ENCODE measurements at places on chromosomes 3 and 15. TPM values are rescaled to one million over a fixed set of nuclear protein-coding genes. Genes with fewer than 3 reads are reported as not detected.

Gene CHRNA7
- 0.04 TPM for polyA plus RNA-seq

Gene GOLGA8A
- polyA plus RNA-seq: 6.4 TPM

Gene TOPAZ1
- polyA plus RNA-seq: not detected

Gene SPRED1
- 15.1 TPM for polyA plus RNA-seq

Gene CIB2
- polyA plus RNA-seq: 2.7 TPM

Gene P2RY1
- 0.04 TPM for polyA plus RNA-seq

Gene CHRM5
- polyA plus RNA-seq: 0.07 TPM

Gene THRB
- 0.02 TPM for polyA plus RNA-seq

DNA sequence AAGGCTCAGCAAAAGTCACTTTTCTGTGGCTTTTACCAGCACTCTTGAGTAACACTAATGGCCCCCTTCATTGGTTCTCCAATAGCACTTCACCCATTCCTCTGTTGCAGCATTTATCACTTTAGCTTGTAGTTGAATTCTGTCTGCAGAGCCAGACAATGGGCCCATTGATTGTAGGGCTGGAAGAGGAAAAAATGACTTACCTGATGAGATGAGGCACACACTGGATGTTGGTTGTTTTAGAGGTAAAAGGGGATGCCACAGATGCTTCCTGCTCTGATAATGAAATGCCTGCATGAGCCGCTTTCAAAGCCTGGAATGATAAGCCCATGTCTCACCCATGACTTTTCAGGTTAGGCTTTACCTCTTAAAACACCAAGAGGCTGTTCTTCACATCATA lies 64.3 kb downstream of the PLAAT1 start:
- no peak for DNase-seq

DNA sequence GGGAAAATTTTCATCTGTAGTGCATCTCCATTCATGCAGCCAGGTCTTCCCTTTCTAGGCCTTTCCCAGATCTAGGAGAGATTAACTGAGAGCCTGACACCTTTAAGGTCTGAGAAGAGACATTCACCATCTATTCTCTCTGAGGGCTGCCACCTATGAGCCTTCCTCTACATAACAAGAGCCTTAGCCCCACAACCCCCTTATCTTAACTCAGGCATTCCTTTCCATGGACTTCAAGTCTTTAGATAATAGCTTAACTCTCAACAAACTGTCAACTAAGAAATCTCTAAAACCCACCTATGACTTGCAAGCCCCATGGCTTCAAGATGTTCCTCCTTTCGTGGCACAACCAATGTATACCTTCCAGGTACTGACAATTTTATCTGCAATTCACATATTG lies 121.0 kb downstream of the GABRB3 start:
- DNase-seq: no peak

DNA sequence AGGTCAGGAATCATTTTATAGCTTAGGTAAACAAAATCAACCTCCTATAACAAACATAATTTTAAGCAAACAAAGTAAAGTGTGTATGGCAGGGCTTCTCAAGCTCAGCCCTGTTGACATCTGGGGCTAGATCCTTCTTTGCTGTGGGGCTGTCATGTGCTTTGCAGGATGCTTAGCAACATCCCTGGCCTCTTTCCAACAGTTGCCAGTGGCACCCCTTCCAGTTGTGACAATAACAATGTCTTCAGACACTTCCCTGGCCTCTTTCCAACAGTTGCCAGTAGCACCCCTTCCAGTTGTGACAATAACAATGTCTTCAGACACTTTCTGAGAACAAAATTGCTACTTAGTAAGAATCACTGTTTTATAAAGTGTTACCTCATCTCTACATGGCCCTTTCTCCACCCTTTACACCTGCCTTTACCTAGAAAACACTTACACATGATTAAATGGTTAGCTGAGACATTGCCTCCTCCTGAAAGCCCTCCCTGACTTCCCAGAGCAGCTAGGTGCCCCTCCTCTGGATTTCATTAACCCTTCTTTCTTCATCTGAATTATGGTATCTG lies 194.0 kb upstream of the LMCD1 start:
- DNase-seq: no peak

DNA sequence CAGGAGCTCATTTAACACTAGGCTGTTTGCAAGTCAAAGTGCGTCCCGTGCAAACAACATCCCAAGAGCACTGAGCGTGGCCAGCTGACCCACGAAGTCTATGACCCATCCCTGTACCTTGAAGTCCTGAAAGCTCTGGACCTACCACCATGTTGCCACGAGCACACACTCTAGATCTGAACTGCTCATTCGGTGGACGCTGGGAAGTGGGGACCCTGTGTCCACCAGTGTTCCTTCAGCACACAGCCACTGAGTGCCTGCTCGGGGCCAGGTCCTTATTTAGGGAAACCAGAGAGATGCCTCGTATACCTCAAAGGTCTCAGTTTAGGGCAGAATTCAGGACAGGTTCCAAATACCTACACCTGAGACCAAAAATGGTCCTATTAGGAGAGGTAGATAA lies 236.9 kb downstream of the XXYLT1 start:
- DNase-seq: no peak

- DNase-seq: no peak
These were observed 636.0 kb upstream of the LMCD1 start for GRCh38 chr3:7865611-7866010.

GRCh38 chr15:67824197-67824968 lies 926 bp upstream of the SKOR1 start:
- DNase-seq: no peak

DNA sequence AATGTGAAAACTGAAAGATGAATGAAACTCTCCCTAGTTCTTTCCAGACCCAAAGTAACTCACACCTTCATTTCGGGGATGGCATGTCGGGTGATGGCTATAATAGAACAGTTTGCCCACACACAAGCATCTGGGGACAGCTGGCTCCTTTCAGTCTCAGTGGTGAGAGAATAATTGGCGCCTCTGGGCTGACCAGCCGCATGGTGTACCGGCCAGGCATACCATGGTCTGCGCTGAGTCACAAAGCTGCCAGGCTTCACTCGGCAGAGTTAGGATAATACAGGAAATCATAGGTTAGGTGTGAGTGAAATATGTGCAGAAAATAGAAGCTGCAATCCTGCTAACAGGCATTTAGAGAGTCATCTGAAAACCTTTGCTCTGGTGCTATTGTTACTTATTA lies 80.4 kb upstream of the IGF1R start:
- DNase-seq: no peak

DNA sequence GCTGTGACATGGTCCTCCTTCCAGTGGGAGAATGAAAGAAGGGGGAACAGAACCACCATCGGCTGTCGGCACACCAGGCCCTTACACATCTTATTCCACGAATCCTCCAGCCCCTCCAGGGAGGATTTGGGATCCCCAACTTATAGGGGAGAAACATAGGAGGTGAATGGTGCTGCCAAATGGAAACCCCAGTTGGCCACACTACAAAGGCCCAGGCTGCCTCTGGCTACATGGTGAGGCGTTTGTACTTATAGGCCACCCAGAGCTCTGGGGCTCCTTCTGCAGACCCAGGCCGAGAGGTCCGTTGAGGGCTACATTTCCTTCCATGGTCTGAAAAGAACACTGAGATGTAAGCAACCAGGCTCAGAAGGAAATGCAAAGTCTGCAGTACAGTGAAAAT lies 12.0 kb downstream of the AMOTL2 start:
- no peak for DNase-seq

GRCh38 chr3:73270839-73271483 lies 209.5 kb downstream of the EBLN2 start:
- DNase-seq: no peak

DNA sequence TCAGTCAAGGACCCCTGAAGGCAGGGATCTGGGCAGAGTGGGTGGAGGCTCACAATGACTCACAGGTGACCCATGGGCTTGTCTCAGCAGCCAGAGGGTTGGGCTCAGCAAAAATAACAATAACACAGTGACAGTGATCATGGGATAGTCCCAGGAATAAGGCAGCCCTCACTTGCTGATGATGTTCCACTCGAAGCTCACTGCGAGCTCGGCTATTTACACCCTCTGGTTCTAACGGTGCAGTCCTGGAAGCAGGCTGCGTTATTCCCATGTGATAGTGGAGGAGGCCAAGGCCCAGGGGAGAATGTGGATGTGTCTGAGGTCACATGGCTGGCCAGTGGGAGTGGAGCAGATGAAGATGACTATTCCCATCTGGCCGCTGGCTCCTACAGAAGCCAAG lies 16.2 kb downstream of the CCDC33 start:
- DNase-seq: no peak

GRCh38 chr3:31738412-31738811 lies 205.7 kb downstream of the STT3B start:
- DNase-seq: no peak

DNA sequence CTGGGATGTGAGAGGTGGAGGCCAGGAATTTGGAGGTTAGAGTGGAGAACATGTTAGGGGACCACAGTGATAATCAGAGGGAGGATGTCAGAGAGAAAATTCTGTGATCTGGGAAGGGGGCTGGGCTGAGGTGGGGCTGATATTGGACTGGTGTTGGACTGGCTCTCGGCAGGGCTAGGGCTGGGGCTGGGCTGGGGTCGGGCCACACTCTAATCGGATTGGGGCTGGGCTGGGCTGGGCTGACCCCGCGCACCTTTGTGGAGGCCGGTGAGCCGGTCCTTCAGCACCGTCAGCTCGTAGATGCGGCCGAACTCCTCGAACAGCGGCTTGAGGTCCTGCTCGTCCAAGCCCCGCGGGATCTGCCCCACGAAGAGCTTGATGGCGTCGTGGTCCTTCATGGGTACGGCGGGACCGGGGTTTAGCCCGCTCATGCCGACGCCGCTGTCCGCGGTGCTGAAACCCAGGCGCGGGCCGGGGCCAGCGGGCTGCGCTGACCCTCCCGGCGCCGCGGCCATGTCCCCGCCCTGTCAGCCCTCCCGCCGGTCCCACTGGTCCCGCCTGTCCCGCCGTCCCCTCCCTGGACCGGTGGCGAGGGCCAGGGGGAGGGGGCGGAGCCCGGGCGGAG lies 485 bp downstream of the CELF6 start:
- DNase-seq: no peak

- DNase-seq: no peak
These were observed 38.9 kb downstream of the IL17RD start for GRCh38 chr3:57126244-57126643.

DNA sequence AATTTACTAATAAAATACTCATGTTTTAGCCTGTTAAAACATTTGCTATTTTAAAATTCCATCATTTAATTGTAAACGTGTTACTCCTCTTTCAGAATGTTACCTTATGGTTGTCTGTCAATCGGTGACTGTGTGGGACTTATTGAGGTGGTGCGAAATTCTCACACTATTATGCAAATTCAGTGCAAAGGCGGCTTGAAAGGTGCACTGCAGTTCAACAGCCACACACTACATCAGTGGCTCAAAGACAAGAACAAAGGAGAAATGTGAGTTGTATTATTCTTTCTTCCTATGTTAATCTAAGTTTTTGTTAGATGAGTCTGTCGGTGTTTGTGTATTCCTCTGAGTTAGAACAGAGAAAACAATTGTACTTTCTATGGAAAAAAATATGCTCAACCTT lies 21.7 kb downstream of the KCNMB3 start:
- DNase-seq: no peak

DNA sequence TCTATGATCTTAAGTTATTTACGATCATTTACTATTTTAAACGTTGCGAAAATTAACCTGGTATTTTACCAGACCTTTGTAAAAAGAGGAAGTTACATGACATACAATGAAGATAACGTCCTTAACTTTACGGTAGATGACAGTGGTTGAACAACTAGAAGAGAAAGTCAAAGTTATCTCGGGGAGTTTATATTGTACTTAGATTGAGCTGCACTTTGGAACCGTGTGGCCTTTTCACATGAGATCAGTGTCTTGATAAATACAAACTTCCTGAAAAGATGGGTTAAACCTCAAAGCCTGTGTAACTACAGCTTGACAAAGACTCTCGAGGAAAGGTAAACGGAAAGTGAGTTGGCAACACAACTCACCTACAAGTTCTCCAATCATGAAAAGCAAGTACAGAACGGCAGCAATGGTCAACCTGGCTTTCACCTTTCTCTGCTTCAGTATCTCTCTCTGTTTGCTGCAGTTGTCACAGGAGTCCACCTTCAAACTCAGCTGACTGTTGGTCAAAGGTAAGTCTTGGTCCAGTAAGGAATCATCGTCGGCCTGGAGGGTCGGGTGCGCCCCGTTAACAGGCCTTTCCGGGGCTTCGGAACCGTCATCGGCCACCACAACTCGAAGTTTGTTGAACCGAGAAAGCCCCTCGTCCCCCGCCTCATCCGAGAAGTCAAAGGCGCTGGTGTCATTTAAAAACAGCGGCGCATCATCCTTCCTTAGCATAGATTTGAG lies 793 bp downstream of the SLC30A4 start:
- DNase-seq: no peak

DNA sequence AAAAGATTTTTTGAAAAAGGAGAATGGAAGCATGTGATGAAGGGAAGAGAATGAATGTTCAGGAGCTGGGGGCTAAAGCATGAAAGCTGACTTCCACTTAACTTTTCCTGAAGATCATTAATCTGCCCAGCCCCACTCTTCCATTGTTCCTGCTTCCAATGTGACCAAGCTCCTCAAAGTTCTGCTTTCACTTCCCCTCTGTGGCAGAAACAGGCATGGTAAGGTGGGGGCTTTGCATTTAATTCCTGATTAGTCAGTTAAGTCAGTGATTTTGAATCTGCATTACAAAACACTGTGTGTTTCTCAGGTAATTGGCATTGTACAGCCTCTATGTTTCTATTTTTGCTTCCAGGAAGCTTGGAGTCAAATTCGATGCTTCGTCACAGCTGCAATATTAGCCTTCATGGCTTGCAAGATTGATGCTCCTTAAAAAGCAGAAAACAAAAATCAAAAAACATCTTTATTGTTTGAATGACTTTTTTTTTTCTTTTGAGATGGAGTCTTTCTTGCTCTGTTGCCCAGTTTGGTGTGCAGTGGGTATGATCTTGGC lies 7.3 kb upstream of the TM6SF1 start:
- DNase-seq: no peak

DNA sequence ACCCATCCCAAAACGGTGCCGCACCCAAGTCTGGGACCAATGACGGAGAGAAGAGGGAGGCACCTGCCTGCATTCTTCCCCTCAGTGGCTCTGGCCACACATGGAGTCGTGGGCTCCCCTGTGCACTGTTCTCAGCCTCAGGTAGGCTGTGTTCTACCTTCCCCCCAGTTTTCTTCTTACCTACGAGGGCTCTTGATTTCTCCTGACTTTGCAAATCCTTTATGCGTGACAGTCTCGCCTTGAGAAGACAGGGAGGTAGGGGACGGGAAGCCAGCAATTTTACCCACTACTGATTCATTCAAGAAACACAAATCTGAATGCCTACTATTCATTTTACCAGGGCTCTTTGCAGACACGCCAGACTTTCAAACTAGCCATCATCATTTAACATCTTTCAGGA lies 261.3 kb upstream of the NSMCE3 start:
- DNase-seq: no peak
